IPS DF 19.7 (cell line): ENCODE measurements at places on chromosomes 6 and 20.

DNA sequence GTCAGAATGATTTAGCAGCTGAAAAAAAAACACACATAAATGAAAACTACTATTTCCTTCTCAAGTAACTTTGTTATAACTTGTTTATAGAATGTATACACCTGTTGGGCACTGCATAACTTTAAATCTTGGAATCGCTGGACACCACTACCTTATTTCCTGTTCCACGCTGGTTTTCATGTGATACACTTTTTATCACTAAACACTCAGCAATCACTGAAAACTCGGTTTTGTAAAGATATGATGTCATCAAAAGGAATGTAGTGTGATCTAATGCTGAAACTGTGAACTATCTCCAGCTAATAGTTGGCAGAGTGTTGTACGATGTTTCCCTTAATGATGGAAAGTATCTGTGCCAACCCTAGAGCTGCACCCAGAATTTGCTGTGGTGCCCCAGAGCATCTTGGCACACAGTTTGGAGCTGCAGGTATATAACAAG, 127.9 kb downstream of the BACH2 start:
- no peak for DNase-seq

DNA sequence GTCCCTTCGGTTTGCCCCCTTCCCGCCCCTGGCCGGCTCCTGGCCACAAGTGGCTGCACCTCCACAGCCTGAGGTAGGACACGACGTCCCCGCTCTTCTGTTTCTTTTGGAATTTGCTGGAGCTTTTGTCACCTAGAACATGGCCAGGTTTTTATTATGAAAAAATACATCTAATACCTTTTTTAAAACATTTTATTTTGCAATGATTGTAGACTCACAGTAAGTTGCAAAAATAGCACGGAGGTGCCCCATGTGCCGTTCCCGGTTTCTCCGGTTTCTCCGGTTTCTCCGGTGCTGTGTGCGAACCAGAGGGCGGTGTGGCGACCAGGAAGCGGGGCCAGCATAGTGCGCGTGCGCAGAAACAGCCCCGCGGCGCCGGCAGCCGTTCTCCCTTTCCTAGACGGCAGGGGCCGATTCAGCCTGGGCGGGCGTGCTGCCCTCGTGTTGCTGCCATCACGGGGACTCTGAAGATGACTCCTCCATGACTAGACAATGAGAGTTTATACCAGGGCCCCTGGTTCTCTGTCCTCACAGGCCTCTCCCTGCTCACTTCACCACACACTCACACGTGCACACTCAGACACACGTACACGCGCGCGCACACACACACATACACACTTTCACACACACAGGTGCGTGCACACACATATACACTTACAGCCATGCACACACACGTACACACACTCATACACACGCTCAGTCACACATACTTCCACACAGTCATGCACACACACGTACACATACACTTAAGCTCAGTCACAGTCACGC, 102.1 kb downstream of the TMEM242 start:
- DNase-seq: no peak

GRCh38 chr6:20746805-20747558, 212.7 kb downstream of the CDKAL1 start:
- DNase-seq: no peak

GRCh38 chr20:20371083-20371482, 3.2 kb downstream of the INSM1 start:
- DNase-seq: no peak
